ENCODE measurements at places on chromosomes 7 and 10. TPM values are rescaled to one million over a fixed set of nuclear protein-coding genes. Genes with fewer than 3 reads are reported as not detected.

DNA sequence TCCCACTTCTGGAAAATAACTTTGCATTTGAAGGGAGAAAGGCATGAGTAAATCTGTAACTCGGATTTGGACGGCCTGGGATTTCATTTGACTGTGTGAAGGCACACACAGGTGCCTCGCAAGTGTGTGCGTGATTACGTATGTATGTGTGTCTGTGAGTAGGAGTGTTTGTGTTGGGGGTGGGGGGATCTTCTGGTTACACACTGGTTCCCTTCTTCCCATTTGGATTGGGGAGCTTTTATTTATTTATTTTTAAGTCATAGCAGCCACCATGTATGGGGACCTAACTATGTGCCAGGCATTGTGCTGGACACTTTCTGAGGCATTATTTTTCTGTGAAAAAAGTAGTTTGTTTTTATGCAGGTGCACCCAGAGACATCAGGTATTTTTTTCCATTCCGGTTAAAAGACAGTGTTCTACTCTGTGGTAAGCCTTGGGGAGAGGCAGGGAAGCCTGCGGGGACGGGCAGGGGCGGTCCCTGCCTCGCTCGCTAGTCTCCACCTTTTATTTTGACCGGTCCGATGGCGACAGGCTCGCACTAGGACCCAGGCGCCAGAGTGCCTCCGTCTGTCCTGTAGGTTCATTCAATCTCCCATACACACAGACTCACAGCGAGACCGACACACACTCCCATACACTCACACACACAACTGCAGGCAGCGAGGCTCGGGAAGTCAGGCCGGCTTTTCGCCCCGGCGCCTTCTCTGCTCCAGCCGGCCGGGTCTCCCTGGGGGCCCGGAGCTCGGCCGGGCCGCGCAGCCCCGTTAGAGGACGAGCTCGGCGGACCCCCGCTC, at the start of gene MXI1:
Gene MXI1 (plus strand): TSS at position 595 of the 794 bp plus-strand sequence. CDS start 204 bp downstream, outside the sequence.
- H3K27ac ChIP-seq, result peak within 1 kb of the TSS; percentile 23
- H3K27me3 ChIP-seq, result peaks cover 11% of the 10 kb centered on the region
- H3K36me3 ChIP-seq, result no peaks in the 10 kb centered on the region
- peak within 1 kb of the TSS; percentile 80 for H3K4me3 ChIP-seq
- peak; percentile 82 for DNase-seq

CALML3 gene
- not detected for total RNA-seq

GRCh38 chr7:132771301-132771730, 195.0 kb upstream of the PLXNA4 start:
- peaks cover 9% of the 10 kb centered on the region for H3K27me3 ChIP-seq
- H3K27ac ChIP-seq, result no peak overlapping the region
- H3K36me3 ChIP-seq, result no peaks in the 10 kb centered on the region
- peaks cover 2% of the 10 kb centered on the region for H3K4me1 ChIP-seq

DNA sequence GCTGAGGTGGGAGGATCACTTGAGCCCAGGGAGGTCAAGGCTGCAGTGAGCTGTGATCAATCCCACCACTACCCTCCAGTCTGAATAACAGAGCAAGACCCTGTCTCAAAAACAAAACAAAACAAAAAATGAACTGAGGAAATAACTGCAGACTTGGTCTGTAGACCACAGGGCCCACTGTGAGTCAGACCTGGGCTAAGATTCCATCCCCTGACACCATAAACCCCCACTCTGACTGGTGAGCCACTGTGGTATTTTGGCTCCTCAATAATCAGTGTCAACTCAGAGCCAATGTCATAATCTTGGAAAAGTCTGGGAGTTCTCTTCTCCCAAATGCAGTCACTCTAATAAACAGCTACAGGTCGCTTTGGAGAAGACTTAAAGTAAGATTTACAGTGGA, 24.0 kb upstream of the ERCC6 start:
- no peaks in the 10 kb centered on the region for H3K4me1 ChIP-seq
- no peaks in the 10 kb centered on the region for H3K27me3 ChIP-seq
- no peak overlapping the region for H3K27ac ChIP-seq

DNA sequence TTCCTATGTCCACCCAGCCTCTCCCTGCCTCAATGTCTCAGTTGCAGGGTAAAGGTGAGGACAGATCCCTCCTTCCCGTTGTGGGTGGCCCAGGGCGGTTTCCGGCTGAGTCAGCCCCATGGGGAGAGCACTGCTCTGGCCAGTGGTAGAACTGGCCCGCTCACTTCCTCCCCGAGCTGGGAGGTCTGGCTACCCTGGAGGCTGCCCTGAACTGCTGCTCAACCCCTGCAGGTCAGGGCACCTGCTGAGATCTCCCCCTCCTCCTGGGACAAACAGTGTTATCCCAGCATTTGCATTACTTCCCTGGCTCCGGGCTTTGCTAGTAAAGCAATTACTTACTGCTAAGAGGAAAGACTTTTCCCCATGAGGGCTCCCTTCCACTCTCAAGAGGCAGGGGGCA, 21.4 kb upstream of the IMPDH1 start:
- DNase-seq, result no peak
- H3K36me3 ChIP-seq, result no peaks in the 10 kb centered on the region
- H3K27me3 ChIP-seq, result peaks cover 7% of the 10 kb centered on the region
- H3K4me1 ChIP-seq, result no peaks in the 10 kb centered on the region
- H3K27ac ChIP-seq, result no peak overlapping the region

AQP1 gene
- 44.6 TPM for total RNA-seq

GRCh38 chr7:155799514-155799913, 12.7 kb downstream of the SHH start:
- no peaks in the 10 kb centered on the region for H3K4me1 ChIP-seq
- H3K4me3 ChIP-seq, result no peak overlapping the region
- H3K36me3 ChIP-seq, result no peaks in the 10 kb centered on the region
- DNase-seq, result peak; percentile 16
- no peak overlapping the region for H3K27ac ChIP-seq

GRCh38 chr10:25707572-25707971, 226.5 kb upstream of the MYO3A start:
- no peak overlapping the region for H3K4me3 ChIP-seq
- no peaks in the 10 kb centered on the region for H3K36me3 ChIP-seq
- no peak overlapping the region for H3K27ac ChIP-seq
- no peaks in the 10 kb centered on the region for H3K4me1 ChIP-seq
- DNase-seq, result no peak

GRCh38 chr7:142615508-142615907, 133.8 kb upstream of the PRSS1 start:
- H3K4me1 ChIP-seq, result peaks cover 3% of the 10 kb centered on the region
- no peaks in the 10 kb centered on the region for H3K27me3 ChIP-seq
- no peak for DNase-seq
- no peak overlapping the region for H3K4me3 ChIP-seq
- no peak overlapping the region for H3K27ac ChIP-seq
- H3K36me3 ChIP-seq, result no peaks in the 10 kb centered on the region

DNA sequence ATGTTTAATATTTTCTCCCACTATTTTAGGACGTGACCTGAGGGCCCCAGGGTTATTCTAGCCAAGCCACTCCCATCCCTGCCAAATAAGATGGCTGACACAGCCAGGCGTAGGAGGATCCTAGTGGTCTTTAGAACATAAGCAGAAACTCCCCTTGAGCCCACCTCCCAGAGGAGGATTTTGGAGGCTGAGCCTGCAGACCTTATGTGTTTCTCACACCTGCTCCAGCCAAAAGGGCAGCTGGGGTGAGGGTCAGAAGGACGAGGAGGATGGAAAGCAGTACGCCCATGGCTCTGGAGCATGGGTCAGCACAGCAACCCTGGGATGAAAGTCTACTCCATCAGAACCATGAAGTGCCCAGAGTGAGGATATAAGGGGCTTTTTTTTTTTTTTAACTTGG, 39.9 kb downstream of the PDLIM1 start:
- peaks cover 29% of the 10 kb centered on the region for H3K4me1 ChIP-seq
- peaks cover 7% of the 10 kb centered on the region for H3K36me3 ChIP-seq
- no peak overlapping the region for H3K27ac ChIP-seq
- H3K4me3 ChIP-seq, result no peak overlapping the region
- DNase-seq, result no peak

CXCL12 gene
- 611 TPM for total RNA-seq

DNA sequence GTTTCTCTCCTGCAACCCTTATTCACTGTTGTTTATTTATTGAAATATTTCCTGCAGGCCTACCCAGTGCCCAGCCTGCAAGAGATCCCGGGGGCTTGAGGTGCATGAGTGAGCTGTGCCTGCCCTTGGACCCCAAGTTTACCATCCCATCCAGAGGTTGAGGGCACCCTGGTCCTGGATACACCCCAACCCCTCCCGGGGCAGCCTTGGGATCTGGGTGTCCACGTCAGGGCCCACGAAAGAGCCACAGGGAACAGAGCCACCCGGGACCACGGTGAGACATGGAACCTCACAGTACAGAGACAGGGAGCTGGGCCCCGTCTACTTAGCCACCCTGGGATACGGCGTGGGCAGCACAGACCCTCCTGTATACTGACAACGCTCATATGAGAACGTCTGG, 28.8 kb upstream of the PDGFA start:
- no peak overlapping the region for H3K4me3 ChIP-seq
- no peaks in the 10 kb centered on the region for H3K36me3 ChIP-seq
- no peak overlapping the region for H3K27ac ChIP-seq
- H3K4me1 ChIP-seq, result peaks cover 2% of the 10 kb centered on the region
- no peaks in the 10 kb centered on the region for H3K27me3 ChIP-seq

- H3K4me3 ChIP-seq, result no peak overlapping the region
- no peaks in the 10 kb centered on the region for H3K36me3 ChIP-seq
- no peaks in the 10 kb centered on the region for H3K27me3 ChIP-seq
- DNase-seq, result no peak
- H3K4me1 ChIP-seq, result peaks cover 17% of the 10 kb centered on the region
- H3K27ac ChIP-seq, result no peak overlapping the region
These were observed 72.9 kb upstream of the STEAP1B start for GRCh38 chr7:22572937-22573336.

DNA sequence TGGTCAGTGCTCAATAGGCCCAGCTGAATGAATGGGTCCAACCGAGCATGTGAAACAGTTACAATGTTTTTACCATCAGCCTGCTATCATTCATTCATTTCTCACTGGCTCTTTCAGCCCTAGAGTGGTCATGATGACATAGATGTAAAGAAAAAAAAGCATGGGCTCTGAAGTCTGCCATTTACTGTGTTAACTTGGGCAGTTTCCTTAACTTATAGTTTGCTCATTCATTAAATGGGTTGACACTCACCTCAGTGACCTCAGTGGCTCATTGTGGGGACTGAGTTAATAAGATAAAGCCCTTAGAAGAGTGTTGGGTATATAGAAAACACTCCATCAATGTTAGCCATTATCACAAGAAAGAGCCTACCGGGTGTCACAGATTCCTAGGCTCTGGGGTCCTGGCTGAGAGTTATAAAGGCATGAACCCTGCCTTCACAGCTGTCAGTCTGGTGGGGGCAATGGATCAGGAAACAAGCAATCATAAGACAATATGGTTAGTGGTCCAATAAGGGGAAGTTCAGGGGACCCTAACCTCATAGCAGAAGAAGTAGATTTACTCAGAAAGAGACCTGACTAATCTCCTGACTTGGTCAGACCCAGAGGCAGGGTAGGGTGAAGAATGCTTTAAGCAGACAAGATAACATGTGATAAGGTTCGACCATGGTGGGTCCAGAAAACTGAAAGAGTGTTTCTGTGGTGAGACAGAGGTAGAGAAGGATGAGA, 29.7 kb upstream of the GPAM start:
- H3K4me1 ChIP-seq, result no peaks in the 10 kb centered on the region
- no peaks in the 10 kb centered on the region for H3K36me3 ChIP-seq
- H3K27ac ChIP-seq, result no peak overlapping the region
- no peak for DNase-seq

GRCh38 chr10:93701866-93702209, 554 bp downstream of the FRA10AC1 start:
- H3K36me3 ChIP-seq, result no peaks in the 10 kb centered on the region
- peak overlapping the region; percentile 63 for H3K4me3 ChIP-seq
- H3K27me3 ChIP-seq, result no peaks in the 10 kb centered on the region
- H3K27ac ChIP-seq, result peak overlapping the region; percentile 81
- H3K4me1 ChIP-seq, result peaks cover 9% of the 10 kb centered on the region
- DNase-seq, result peak; percentile 62

EVX1 gene
- total RNA-seq, result not detected

- peak overlapping the region; percentile 48 for H3K27ac ChIP-seq
- H3K27me3 ChIP-seq, result no peaks in the 10 kb centered on the region
- no peak overlapping the region for H3K4me3 ChIP-seq
- DNase-seq, result peak; percentile 82
These were observed 43.3 kb downstream of the NRP1 start for GRCh38 chr10:33291053-33291592.

CYP3A4 gene
- not detected for total RNA-seq

CFTR gene
- total RNA-seq, result under 0.01 TPM

MKX gene
- 15.0 TPM for total RNA-seq

DNA sequence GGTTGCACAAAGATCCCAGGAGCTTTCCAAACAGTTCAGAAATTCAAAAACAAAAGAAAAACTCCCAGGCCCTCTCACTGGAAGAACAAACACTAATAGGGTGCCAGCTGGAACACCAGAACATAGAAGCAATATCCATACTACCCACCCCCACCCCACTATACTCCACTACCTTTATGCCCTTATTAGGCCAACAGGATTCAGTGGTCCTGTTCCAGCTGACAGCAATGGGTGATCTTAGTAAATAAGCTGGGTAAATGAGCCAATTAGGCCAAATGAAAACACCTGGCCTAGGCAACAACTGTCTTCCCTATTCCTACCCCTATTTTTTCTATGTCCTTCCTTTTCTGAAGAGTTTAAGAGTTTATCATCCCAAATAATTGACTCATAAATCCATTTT, 11.7 kb downstream of the NOC3L start:
- no peaks in the 10 kb centered on the region for H3K4me1 ChIP-seq
- peaks cover 8% of the 10 kb centered on the region for H3K36me3 ChIP-seq
- no peak overlapping the region for H3K4me3 ChIP-seq
- H3K27ac ChIP-seq, result no peak overlapping the region
- H3K27me3 ChIP-seq, result no peaks in the 10 kb centered on the region
- no peak for DNase-seq

DNA sequence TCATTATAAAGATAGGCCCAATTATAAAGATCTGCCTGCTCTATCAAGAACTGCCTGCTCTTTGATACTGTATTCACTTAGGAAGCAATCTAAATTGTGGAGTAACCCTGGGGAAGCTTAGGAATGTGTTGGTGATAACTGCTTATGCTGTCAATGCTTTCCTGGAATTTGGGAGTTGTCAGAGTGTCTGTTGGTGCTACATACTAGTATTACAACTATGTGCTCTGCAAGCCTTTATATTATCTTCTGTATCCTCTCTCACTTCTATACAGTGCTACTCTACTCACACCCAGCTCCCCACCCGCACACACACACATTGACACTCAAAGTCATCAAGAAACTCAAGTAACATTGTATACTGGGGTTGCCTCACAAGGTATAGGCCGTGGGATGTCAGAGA, 6.1 kb downstream of the ZNF277 start:
- H3K36me3 ChIP-seq, result no peaks in the 10 kb centered on the region
- DNase-seq, result peak; percentile 47
- peaks cover 2% of the 10 kb centered on the region for H3K4me1 ChIP-seq
- H3K27ac ChIP-seq, result no peak overlapping the region
- no peaks in the 10 kb centered on the region for H3K27me3 ChIP-seq
- no peak overlapping the region for H3K4me3 ChIP-seq

- H3K27ac ChIP-seq, result no peak overlapping the region
- H3K27me3 ChIP-seq, result no peaks in the 10 kb centered on the region
- no peak for DNase-seq
- H3K36me3 ChIP-seq, result no peaks in the 10 kb centered on the region
These were observed 4.0 kb downstream of the BRAF start for GRCh38 chr7:140920745-140921144.

OR2A5 gene
- total RNA-seq, result not detected

Measured in fibroblast of lung (primary cell).